NCI-H1417 treated with DMSO at 0.1 percent for 48 hours (cell line): ENCODE measurements at places on chromosomes 6 and 20.

DNA sequence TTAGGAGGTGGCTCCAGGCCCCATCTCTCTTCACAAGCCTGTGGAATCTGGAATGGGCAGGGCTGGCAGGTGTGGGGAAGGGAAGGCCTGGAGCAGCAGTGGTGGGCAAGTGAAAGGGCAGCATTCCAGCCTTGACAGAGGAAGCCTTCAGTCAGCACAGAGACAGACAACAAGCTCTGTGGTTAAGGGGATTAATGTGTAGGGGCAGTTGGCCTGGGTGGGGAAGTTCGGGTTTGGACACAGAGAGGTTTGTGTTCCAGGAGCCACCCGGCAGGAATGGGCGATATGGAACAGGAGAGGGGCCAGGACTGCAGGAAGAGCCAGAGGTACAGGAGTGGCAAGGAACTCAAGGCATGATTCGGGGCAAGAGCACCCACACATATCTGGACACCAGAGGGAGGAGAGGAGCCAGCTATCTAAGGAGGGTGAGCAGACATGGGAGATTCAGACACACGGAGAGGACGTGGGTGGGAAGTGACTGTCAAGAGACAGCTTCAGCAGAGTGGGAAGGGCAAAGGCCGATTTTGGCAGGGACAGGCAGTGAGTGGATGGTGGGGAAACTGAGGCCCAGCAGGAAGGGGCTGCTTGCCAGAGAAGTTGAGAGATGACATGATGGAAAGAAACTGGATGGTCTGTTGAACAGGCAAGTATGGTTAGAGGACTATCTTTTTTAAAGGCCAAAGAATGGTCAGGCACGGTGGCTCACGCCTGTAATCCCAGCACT, 2.5 kb upstream of the SLC44A4 start:
- DNase-seq = no peak

DNA sequence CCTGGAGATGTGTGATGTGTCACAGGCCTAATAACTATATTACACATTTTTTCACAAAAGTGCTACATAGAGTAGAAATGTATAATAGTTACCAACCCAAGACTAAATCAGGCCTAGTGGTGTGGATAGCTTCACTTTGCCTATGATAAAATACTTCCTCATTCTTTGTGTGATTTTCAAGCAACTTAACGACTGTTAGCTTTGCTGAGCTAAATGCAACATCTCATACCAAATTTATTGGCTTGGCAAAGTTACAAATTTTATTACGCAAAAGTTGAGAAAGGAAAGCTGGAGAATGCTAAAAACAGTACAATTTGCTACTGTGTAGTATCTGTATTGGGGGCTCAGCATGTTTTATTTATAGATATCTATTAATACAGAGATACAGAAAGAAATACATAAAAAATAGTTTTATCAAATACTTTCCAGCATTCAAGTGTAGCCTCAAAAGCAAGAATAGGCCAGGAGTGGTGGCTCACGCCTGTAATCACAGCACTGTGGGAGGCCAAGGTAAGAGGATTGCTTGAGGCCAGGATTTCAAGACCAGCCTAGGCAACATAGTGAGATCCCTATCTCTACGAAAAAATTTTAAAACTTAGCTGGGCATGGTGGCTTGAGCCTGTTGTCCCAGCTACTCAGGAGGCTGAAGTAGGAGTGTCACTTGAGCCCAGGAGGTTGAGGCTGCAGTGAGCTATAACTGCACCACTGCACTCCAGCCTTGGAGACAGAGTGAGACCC, 3.6 kb upstream of the EDN1 start:
- no peak for DNase-seq

GRCh38 chr6:61592238-61592637, 693.8 kb downstream of the KHDRBS2 start:
- DNase-seq = no peak

DNA sequence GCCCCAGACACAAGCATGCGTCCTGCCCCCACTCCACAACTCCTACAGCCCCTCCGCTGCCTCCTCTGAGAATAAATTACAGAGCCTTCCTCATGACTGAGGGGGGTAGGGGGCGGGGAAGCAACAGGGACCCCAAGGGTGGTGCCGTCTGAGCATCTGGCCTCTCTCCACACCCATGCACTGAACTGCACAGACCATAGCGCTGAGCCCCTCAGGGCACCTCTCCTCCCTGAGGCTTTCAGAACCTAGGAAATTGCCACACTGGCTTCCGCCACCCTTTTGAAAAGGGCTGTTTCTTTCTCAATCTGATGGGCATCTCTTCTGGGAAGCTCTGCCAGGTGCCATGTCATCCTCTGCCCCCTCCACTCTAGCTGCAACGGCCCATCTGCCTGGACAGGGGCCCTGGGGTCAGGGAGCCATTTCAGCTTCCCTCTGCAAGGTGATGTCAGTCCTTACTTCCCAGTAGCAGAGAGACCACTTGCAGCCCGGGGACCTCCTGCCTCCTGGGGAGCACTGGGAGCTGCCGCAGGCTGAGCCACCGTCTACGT, 2.5 kb downstream of the CST7 start:
- no peak for DNase-seq

GRCh38 chr6:125154761-125155135, 1.2 kb downstream of the TPD52L1 start:
- DNase-seq = no peak

DNA sequence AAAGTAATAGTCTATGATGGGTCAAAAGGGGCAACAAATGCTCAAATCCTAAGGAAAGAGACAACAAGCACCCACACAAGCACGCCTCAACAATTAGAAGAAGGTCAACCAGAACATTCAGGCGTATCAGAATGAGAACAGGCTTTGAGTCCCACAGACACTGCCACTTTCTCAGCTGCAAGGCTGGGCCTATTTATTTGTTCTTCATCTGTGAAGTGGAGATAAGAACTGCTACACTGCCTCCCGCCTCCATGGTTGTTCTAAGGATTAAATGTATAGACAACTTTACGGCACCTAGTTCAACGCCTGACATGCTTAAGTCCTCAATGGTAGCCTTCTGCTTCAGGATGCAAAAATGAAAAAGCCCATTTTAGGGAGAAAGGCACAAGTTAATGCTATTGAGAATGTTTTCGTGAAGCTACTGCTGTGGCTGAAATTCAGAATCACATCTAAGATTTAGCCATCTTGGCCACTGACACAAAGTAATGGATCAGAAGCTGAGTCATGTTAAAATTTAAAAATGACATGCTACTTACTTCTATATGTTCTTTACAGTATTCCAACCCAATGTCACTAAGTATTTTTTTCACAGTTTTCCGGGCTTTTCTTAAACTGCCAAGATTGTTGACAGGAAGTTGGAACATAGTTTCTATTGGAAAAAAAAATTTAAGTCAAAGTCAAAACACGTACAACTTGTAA, 27.7 kb downstream of the ADNP start:
- DNase-seq = no peak

DNA sequence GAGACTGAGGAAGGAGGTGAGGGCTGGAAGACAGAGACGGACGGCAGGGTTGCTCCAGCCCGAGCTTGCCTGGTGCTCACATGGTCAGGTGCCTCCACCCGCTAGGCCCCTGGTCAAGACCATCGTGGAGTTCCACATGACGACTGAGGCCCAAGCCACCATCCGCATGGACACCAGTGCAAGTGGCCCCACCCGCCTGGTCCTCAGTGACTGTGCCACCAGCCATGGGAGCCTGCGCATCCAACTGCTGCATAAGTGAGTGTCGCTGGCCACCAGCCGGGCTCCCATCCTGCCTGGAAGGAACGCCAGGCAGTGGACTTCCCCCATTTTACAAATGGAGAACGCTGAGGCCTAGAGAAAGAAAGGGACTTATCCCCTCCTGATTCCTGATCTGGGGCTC, 7.8 kb downstream of the BPIFB1 start:
- DNase-seq = no peak

DNA sequence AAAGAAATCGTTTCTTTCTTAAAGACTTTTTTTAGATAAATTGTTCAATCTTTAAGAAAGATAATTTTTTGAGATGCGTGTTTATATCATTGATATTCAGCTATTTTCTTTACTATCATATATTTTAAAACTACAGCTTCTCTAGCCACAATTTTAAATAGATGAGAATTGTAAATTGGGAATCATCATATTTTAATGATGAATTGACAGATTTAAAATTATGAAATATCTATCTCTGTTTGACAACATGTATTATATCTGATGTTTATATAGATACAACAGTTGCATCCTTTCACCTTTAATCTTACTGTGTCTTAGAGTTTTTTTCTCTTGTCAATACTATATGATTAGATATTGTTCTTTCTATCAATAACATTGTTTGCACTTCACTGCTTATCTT, 762.3 kb upstream of the GJE1 start:
- no peak for DNase-seq
